CD8-positive, alpha-beta memory T cell (primary cell): ENCODE measurements at places on chromosomes 2 and 18.

- H3K27me3 ChIP-seq, result no peaks in the 10 kb centered on the region
- H3K36me3 ChIP-seq, result no peaks in the 10 kb centered on the region
- no peaks in the 10 kb centered on the region for H3K4me1 ChIP-seq
- H3K4me3 ChIP-seq, result no peak overlapping the region
Observed at GRCh38 chr18:34799291-34799690, 89.2 kb downstream of the DTNA start.

- no peak for DNase-seq
- H3K4me1 ChIP-seq, result no peaks in the 10 kb centered on the region
- peaks cover 9% of the 10 kb centered on the region for H3K36me3 ChIP-seq
- H3K27ac ChIP-seq, result no peak overlapping the region
- H3K4me3 ChIP-seq, result no peak overlapping the region
Observed at GRCh38 chr2:241720099-241720498, 14.3 kb upstream of the D2HGDH start.

DNA sequence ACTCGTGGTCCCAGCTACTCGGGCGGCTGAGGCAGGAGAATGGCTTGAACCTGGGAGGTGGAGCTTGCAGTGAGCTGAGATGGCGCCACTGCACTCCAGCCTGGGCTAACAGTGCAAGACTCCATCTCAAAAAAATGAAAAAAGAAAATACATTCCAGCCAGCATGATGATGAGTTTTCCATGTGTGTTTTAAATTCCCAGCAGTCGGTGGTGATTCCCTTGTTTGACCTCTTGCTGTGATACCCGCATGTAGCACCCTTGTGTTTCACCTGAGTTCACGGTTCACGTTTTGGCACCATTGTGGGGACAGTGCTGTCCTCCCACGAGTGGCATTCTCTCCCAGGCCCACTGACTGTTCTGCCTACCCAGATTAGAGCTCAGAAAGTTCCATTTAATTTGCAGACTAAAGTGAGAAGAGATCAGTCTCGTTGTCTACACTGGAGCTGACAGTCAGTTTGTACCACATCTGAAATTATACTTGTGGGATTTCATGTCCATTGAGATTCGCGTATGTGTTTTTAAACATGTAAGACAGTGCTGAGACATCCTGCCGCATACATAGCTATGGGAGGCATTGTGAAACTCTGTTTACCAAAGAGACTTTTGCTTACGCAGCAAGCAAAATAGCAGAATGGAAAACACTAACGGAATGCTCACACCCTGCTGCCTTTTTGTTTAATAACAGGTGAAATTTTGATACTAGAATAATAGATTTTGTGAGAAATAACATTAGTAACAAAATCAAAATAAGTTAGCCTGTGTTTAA is 157.1 kb downstream of the GBX2 start:
- H3K27ac ChIP-seq, result no peak overlapping the region
- H3K4me1 ChIP-seq, result no peaks in the 10 kb centered on the region
- H3K4me3 ChIP-seq, result no peak overlapping the region
- no peak for DNase-seq
- no peaks in the 10 kb centered on the region for H3K36me3 ChIP-seq
- H3K27me3 ChIP-seq, result no peaks in the 10 kb centered on the region

GRCh38 chr2:176947754-176948153 is 264.8 kb upstream of the HNRNPA3 start:
- no peak for DNase-seq
- no peaks in the 10 kb centered on the region for H3K4me1 ChIP-seq
- no peak overlapping the region for H3K4me3 ChIP-seq
- H3K36me3 ChIP-seq, result no peaks in the 10 kb centered on the region
- no peaks in the 10 kb centered on the region for H3K27me3 ChIP-seq

GRCh38 chr2:30226144-30227032 is 4.9 kb upstream of the LBH start:
- peak overlapping the region; percentile 63 for H3K4me3 ChIP-seq
- peaks cover 68% of the 10 kb centered on the region for H3K4me1 ChIP-seq
- peak overlapping the region; percentile 76 for H3K27ac ChIP-seq
- peak; percentile 66 for DNase-seq
- H3K27me3 ChIP-seq, result no peaks in the 10 kb centered on the region

DNA sequence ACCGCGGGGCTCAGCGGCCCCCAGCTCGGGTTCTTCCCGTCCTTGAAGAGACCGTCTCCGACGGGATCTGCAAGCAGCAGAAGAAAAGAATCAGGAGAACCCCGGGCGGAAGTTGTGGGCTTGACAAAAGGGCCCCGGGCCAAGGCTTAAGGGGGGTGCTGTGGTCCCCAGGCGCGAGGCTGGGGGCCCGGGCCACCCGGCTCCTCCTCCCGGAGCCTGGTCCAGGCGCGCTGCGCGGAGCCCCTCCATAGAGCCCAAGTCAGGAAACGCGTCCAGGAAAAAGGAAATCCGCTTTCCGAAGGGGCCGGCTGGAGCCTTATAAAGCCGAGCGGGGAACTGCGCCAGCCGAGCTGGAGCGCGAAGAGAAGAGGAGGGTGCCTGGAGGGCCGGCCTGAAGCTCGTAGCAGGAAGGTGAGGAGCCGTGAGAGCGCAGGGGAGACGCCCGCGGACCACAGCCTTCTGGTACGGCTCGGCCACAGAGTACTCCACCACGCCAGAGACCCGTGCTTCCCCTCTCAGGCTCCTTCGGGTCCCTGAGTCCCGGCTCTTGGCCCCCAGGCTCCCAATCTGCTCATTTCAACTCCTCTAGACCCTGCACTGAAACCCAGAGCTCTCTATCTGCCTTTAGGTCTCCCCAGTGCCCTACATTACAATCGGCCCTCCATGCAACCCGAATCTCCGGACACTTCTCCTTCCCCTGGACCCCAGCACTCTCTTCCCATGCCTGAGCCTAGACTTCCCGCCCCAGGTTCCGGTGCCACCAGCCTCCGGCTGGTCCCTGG is 554 bp downstream of the FEV start:
- no peaks in the 10 kb centered on the region for H3K36me3 ChIP-seq
- peaks cover 63% of the 10 kb centered on the region for H3K27me3 ChIP-seq
- no peak for DNase-seq

DNA sequence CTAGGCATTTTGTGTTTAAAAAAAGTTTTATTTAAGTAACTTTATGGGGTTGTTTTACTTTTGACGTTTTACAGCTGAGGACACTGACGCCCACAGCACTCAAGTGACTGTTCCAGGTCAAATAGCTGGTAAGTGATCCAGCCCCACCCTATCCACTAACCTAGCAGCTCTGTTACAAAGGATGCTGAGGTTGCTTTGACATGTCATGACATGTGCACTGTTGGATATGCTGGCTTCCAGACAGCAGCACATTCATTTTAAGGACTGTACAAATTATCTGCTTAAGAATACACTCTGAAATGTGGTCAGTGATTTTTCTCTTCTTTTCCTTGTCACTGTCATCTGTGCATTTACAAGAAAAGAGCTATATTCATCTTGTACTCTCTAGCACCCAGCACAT is 417.5 kb downstream of the ZEB2 start:
- H3K4me1 ChIP-seq, result no peaks in the 10 kb centered on the region
- H3K27me3 ChIP-seq, result no peaks in the 10 kb centered on the region
- DNase-seq, result no peak
- H3K27ac ChIP-seq, result no peak overlapping the region
- H3K36me3 ChIP-seq, result no peaks in the 10 kb centered on the region
- H3K4me3 ChIP-seq, result no peak overlapping the region

- H3K4me1 ChIP-seq, result no peaks in the 10 kb centered on the region
- H3K27me3 ChIP-seq, result no peaks in the 10 kb centered on the region
- peaks cover 52% of the 10 kb centered on the region for H3K36me3 ChIP-seq
- H3K27ac ChIP-seq, result no peak overlapping the region
- DNase-seq, result no peak
Observed at GRCh38 chr2:237752761-237753165, 45.8 kb upstream of the RBM44 start.

DNA sequence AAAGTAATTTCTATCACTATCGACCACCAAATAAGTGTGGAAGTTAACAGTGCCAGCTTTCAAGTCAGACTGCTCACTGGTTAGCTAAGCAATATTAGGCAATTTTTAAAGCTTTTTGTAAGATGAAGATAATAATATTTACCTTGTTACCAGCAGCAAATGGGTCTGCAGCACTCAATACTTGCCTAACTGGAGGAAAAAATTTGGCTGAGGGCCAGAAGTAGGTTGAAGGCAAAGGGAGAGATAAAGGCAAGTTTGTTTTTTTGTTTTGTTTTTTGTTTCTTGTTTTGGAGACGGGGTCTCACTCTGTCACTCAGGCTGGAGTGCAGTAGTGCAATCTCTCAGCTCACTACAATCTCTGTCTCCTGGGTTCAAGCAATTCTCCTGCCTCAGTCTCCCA is 675.9 kb downstream of the DPP10 start:
- no peak overlapping the region for H3K27ac ChIP-seq
- no peaks in the 10 kb centered on the region for H3K4me1 ChIP-seq
- no peaks in the 10 kb centered on the region for H3K27me3 ChIP-seq
- DNase-seq, result no peak
- no peaks in the 10 kb centered on the region for H3K36me3 ChIP-seq
- H3K4me3 ChIP-seq, result no peak overlapping the region

GRCh38 chr2:24494410-24494809 is 3.4 kb downstream of the NCOA1 start:
- H3K27me3 ChIP-seq, result no peaks in the 10 kb centered on the region
- DNase-seq, result no peak
- H3K27ac ChIP-seq, result no peak overlapping the region
- no peaks in the 10 kb centered on the region for H3K36me3 ChIP-seq
- no peak overlapping the region for H3K4me3 ChIP-seq

DNA sequence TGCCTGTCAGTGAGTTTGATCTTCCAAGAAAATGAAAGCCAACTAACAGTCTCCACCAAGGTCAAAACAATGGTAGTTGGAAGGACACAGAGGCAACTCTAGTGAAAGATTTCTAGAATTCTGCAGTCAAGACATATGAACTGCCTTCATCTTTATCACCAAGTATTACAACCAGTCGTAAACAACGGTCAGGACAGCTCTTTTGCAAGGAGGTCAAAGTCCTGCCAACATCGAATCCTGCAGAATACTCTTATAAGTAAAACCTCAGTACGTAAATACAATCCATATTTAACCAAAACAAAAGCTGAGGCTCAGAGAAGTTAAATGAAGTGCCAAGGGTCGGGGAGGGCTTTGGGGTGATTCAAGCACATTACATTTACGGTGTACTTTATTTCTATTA is 3.1 kb downstream of the FEZ2 start:
- peaks cover 6% of the 10 kb centered on the region for H3K36me3 ChIP-seq
- H3K4me3 ChIP-seq, result no peak overlapping the region
- peaks cover 12% of the 10 kb centered on the region for H3K4me1 ChIP-seq
- no peak for DNase-seq

- no peaks in the 10 kb centered on the region for H3K27me3 ChIP-seq
- no peaks in the 10 kb centered on the region for H3K4me1 ChIP-seq
- DNase-seq, result no peak
- H3K36me3 ChIP-seq, result no peaks in the 10 kb centered on the region
- no peak overlapping the region for H3K4me3 ChIP-seq
Observed at GRCh38 chr2:43259512-43259911, 33.1 kb upstream of the ZFP36L2 start.

GRCh38 chr2:55901322-55901721 is 22.3 kb downstream of the EFEMP1 start:
- no peaks in the 10 kb centered on the region for H3K36me3 ChIP-seq
- no peaks in the 10 kb centered on the region for H3K4me1 ChIP-seq
- no peak overlapping the region for H3K4me3 ChIP-seq
- no peak for DNase-seq

DNA sequence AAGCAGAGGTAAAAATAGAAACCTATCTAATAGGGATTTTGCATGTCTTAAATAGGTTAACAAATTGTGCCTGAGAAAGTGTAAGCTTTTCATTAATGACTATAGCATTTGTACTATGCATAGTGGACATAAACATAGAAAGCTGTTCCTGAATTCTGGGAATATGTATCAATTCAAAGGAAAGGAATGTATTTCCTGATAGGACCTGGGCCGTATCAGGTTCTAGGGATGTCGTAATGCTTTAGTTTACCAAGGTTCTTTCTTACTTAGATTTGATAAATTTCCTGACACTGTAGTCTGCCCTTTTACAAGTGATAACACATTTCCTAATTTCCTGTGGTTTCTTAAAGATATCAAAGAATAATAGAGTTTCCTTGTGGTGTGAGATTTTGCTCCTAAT is 191.3 kb downstream of the CDH7 start:
- H3K36me3 ChIP-seq, result no peaks in the 10 kb centered on the region
- no peak overlapping the region for H3K4me3 ChIP-seq

DNA sequence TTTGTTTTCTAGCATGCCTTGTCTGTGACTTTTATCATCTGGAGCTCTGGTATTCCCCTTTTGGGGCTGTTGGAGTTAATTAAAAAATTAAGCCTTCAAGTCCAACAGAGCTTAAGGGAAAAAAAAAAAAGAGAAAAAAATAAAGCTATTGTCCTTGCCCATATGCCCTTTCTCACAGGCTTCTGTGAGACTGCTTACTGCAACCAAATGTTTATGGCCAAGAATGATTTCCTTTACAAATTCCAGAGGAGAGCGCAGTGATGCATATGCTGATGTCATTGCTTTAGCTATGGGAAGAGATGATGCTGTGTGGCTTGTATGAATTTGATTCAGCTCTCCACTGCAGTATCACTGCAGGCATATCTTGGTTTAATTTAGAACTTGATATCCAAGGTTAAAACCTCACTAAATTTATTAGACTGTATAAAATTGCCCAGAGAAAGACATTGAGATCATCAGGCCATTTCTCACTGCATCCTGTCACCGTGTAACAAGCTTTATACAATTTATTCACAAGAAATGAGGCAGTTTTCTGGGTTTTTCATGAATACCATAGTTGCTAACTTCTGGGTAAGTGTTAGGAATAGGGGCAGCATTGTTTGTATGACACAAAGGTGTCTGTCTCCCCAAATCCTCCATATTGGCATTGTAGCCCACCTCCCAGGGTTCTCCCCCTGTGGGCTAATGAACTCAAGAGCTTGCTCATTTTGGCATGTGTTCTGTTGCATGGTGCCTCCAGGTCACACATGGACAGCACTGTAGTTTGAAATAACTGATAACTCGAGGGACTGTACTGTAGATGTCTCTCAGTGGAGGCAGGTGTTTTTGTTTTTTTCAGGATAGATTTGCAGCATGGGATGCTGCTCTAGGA is 85.0 kb downstream of the TANC1 start:
- H3K27me3 ChIP-seq, result no peaks in the 10 kb centered on the region
- no peak for DNase-seq
- no peak overlapping the region for H3K27ac ChIP-seq
- H3K36me3 ChIP-seq, result no peaks in the 10 kb centered on the region
- no peaks in the 10 kb centered on the region for H3K4me1 ChIP-seq

DNA sequence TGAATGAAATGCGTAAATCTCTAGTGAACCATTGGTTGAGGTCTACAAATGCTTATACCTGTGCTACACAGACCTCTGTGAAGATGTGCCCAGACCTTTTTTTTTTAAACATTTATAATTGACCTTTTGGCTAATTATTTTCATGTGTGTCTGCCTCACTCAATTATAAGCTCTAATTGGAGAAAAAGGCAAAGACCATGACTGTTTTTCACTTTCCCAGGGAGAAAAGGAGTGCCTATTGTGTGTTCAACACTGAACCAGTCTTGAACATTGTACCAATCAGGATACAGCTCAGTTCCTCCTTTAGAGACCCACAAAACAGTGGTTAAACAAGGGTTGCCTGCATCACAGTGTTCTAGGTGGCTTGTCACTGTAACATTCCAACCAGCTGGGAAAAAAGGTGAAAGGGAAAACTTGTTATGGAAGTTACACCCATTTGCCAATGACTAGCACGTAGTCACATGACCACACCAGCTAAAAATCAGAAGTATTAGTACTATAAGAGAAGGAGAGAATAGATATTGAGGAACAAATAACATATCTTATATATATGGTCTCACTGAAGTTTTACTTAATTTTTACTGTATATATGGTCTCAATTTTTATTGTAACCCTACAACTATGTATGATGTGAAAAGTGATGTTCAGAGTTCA is 13.4 kb downstream of the TANK start:
- peaks cover 7% of the 10 kb centered on the region for H3K4me1 ChIP-seq
- H3K36me3 ChIP-seq, result no peaks in the 10 kb centered on the region
- no peak overlapping the region for H3K27ac ChIP-seq
- H3K4me3 ChIP-seq, result no peak overlapping the region
- no peak for DNase-seq
- H3K27me3 ChIP-seq, result no peaks in the 10 kb centered on the region
